ENCODE measurements at places on chromosomes 6 and 20.

GRCh38 chr6:129239825-129240491, 357.0 kb downstream of the LAMA2 start:
- no peak for DNase-seq

GRCh38 chr6:18347021-18347577, 40.1 kb upstream of the RNF144B start:
- DNase-seq: no peak

DNA sequence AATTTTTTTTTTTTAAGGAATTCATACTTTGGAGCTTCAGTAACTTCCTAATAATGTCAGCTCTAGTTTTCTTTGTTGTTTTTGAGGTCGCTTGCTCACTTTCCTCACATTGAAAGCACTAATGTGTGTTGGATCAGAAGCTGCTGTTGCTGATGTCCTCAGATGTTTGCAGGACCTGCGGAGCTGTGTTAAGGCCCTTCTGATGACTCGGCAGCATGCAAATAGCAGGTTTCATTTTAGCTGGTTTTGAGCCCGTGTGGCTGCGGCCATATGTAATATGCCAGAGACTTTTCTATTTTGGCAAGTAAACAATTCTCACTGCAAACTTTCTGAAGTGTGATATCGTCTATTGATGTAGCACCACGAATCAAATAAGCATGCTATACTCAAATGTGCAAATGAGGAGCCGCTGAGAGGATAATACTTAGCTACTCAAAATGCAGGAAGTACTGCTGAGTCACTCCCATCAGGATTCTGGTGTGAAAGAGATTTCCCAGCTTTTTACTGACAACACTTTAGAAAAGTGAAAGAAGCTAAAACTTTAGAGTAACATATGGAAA, 187.8 kb downstream of the SASH1 start:
- no peak for DNase-seq

DNA sequence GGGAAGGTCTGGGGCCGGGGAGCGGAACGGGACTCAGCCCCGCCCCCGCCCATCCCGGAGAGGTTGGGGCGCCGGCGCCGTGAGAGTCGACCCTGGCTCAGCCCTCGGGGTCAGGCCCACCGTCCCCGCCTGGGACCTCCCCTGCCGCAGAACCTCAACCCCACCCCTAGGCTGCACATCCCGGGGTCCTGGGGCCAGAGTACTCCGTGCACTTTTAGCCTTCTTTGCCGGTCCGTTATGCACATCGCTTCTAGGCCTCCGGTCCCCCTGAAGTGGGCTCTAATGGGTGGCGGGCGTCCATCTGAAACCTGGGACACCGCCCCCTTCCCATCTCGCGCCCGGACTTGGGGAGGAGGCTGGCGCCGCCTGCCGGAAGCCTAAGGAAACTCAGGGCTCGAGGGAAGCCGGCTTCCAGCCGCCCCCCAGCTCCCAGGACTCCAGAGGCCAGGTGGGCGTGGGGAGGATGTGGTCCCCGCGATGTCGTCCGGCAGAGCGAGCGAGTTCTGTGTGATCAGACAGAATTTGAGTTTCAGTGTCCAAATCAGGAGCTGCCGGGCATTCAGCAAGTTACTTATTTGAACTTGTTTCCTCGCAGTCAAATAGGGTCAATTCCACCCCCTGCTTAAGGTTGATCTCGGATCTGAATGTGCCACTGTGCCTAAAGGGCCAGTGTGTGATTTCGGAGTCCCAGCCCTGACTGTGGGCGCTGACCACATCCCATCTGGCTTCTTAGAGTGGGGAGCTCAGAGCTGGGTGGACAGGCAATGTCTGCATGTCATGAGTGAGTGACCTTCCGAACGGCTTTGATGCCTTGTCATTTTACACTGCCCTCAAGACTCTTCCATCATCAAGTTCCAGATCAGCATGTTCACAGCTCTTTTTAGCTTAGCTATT, 47.6 kb downstream of the CPXM1 start:
- no peak for DNase-seq

GRCh38 chr6:153511896-153512496, 380.9 kb upstream of the RGS17 start:
- no peak for DNase-seq

DNA sequence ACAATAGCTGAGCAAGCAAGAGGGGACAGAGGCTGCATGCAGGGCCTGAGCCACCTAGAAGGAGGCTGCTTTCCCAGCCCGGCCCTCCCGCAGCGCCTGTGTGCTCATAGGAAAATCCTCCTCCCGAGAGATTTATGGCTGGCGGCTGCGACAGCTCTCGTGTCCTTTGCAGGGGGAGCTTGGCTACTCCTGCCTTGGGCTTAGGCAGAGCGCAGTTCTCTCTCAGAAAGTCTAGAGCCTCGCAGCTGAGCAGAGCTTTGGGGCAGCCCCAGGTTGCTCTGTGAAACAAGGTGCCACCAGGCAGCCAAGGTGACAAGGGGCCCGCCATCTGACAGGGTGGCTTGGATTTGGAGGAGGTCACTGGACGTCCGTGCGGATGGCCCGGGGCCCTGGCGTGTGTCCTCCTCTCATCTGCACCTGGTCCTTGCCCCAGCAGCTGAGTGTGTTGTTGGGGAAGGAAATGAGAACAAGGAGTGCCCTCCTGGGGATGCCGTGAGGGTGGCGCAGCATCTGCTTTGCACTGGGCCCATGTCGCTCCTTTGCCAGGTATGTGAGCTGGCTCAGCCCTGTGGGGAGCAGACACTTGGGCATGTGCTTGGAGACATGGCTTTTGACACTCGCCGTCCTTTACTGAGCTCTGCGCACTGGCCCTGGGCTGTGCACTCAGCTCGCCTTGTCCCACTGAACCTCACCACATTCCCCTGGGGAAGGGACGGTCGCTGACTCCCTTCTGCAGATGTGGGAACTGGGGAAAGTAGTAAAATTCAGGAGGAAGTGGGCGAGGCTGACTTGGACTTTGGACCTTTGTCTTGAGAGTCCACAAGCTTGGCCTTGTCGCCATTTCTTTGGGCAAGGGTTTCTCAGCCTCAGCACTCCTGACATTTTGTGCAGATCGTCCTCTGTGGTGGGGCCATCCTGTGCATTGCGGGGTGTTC, 41.9 kb downstream of the EDN3 start:
- no peak for DNase-seq

DNA sequence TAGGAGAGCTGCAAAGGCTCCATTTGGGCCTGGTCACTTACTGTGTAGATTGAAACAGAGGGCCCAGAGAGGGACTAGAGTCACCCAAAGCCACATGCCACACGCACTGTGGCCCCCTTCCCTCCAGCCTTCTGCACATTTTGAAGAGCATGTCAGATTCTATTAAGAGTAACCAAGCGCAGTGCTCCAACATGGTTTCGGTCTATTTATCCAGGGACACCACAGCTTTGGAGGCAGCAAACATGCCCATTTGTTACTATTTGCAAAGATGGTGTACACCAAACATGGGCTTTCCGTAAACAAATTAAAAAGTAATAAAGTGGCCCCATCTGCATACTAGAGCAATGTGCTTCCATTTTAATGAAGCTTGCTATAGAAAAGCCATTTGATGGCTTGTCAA, 43.7 kb upstream of the CCDC167 start:
- no peak for DNase-seq
